A549 treated with GW870086 at 1 μM for 4 hours (cell line): ENCODE measurements at places on chromosomes 3 and 15. TPM values are rescaled to one million over a fixed set of nuclear protein-coding genes. Genes with fewer than 3 reads are reported as not detected.

Gene GABRB3
- total RNA-seq: 54.9 to 82.0 TPM (median 76.9 TPM) in 5 replicates

Gene C3orf22
- not detected in 5 replicates for total RNA-seq

Gene PYGO1
- 5.6 to 8.5 TPM (median 7.0 TPM) in 5 replicates for total RNA-seq

Gene SGO1
- total RNA-seq: 13.6 to 18.3 TPM (median 15.5 TPM) in 5 replicates

Gene TGM4
- total RNA-seq: 0.10 to 0.20 TPM (median 0.17 TPM) in 5 replicates

Gene CD96
- total RNA-seq: not detected in 5 replicates

Gene PIERCE2
- 2.5 to 4.0 TPM (median 3.6 TPM) in 5 replicates for total RNA-seq

Gene PARP6
- 48.2 to 63.2 TPM (median 62.4 TPM) in 5 replicates for total RNA-seq

Gene SYNM
- total RNA-seq: 32.6 to 36.3 TPM (median 33.6 TPM) in 5 replicates

Gene ROBO2
- not detected in 5 replicates for total RNA-seq
